ENCODE measurements at places on chromosomes 6 and 20.

- no peak for DNase-seq
These were observed 222.5 kb upstream of the SPTLC3 start for GRCh38 chr20:12786276-12786675.

- no peak for DNase-seq
These were observed 282.0 kb downstream of the BTBD3 start for GRCh38 chr20:12199703-12200102.

DNA sequence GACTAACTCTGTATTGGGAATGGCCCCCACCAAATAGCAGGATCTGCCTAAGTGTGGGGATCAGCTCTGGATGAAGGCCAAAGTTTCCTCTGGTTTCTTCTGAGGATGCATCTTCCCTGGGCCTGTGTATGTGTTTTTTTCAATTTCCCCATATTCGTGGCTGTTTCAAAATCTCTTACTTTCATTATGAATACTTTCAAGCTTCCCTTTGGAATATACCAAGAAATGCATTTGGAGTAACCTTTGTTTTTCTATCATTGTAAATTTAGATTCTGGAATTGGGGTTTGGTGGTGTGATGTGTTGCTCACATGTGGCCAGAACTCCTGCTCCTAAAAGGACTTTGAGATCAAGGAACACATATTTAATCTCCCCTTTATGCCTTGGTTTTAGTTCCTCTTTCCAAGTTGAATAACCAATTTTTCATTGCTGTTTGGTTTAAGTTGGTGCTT is 8.4 kb downstream of the ENTPD6 start:
- no peak for DNase-seq

DNA sequence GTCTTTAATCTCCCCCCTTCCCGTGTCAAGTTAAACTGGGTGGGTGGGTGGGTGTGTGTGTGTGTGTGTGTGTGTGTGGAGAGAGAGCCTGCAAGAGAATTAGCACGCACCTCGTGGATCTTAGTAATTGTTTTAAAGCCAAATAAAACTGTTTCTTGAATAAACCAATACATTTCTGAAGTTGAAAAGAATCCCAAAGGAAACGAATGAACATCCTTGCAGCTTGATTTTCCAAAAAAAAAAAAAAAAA is 381 bp upstream of the BICRAL start:
- DNase-seq, result no peak

GRCh38 chr6:159655409-159655988 is 37.5 kb downstream of the SOD2 start:
- DNase-seq, result no peak

DNA sequence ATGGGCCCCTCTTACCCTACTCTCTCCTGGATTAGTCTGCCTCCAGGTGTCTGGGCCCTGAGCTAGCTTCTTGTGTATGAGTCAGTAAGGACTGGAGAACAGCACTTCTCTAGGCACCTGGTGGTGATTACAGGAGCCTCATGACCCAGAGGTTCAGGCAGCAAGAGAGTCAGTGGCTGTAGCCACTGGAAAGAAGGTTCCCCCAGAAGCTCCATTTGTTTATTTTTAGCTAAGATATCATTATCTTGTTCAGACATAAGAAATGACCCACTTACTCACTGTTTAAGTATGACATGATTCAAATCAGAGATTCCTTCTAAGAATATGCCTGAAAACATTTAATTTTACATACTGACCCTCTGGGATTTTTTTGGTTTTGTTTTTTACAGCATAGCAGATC is 23.6 kb upstream of the SLC4A11 start:
- no peak for DNase-seq

- DNase-seq, result no peak
These were observed 73.9 kb downstream of the MDN1 start for GRCh38 chr6:89745716-89746115.

- DNase-seq, result no peak
These were observed 533 bp downstream of the ZFAND3 start for GRCh38 chr6:37819802-37820717.

- DNase-seq, result no peak
These were observed 104.5 kb downstream of the IBTK start for GRCh38 chr6:82143041-82143481.

DNA sequence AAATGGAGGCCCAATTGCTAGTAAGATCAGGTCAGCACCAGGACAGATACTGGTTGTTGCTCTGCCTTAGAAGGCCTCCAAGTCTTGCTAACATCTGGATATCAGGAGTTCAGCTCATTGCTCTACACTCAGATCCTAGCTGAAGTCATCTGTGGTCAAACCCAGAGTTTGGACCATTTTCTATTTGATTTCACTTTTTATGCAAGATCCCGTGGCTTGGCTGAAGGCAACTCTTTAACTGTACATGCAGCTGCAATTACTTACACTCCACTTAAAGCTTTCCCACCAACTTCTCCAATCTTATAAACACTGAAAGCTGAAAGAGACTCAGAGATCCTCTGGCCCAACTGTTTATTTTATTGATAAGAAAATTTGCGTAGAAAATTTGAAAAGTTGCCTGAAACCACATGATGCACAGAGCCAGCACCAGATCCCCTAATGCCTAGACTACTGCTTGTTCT is 2.7 kb downstream of the SLC17A2 start:
- DNase-seq, result no peak

- peak; percentile 36 for DNase-seq
These were observed 138.3 kb upstream of the CDYL start for GRCh38 chr6:4637691-4638433.

GRCh38 chr6:122365775-122366403 is 33.6 kb upstream of the HSF2 start:
- no peak for DNase-seq

GRCh38 chr6:105179244-105180065 is at the start of gene POPDC3:
Gene POPDC3 (minus strand): TSS chr6:105180014. CDS start chr6:105161909, 18,105 bp downstream.
- no peak for DNase-seq

DNA sequence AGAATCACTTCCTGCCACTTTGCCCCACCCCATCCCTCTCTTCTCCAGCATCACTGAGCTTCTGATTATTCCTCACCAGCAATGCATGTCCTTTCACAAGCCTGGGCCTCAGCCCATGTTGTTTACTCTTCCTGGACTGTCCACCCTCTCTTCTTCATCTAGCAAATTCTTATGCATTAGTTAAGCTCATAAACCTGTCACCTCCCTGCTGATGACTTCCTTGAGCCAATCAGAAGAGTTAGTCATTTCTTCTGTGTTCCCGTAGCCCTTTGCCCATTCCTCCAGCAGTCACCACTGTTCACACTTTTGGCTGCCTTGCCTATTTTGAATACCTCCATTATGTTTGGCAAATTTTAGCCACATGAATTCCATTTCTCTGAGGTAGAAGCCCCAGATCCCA is 4.1 kb upstream of the CRYBG1 start:
- no peak for DNase-seq

DNA sequence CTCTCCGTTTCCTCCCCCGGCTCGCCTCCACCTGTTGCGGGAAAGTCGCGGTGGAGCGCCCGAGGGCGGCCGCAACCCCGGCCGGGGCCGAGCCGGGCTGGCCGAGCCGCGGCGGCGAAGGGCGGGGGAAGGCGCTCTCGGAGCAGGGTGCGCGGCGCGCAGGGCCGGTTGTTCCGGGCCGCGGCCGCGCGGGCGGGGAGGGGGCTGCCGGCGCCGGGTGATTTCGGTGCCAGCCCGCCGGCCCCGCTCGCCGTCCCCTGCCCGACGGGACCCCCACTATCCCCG is 235 bp downstream of the MAP7 start:
- no peak for DNase-seq

DNA sequence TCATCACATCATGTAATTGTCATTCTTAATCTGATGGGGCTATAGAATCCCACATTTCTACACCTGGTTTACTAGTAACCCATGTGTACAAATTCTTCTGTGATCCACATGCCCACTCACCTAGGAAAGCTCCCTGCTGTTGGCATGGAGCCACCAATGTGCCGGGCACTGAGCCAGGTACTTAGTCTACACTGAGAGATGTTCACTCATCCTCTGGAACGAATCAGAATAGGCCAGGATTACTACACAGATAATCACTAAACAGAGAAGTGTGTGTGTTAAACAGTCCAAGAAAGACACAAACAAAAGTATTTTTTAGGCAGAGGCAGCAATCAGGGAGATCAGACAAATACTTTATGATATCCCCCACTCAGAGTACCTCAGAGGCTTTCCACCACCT is 193.2 kb upstream of the VGLL2 start:
- no peak for DNase-seq

DNA sequence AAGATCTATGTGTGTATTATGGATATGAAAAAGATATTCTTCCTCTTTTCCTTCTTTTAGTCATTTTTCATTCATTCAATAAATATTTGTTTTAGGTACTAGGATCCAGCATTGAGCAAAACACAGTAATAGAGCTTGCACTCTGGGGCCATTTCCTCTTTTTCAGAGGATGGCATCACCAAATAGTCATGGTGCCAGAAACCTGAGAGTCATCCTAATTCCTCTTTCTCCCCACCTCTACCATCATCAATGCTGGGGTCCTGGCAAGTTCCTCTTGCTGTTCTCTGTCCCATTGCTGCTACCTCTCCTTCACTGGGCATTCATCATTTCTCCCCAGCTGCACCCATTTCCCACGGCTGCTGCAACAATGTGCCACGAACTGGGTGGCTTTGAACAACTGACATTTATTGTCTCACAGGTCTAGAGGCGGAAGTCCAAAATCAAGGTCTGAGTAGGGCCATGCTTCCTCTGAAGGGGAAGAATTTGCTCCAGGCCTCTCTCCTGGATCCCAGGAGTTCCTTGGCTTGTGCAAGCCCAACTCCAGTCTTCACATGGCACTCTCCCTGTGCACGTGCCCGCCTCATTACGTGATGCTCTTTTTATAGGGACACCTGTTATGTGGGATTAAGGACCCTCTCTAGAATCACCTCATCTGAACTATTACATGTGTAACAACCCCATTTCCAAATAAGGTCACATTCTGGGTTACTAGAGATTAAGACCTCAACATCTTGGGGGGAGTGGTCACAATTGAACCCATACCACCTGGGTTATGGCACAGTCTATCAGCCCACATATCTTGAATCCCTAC is 9.5 kb upstream of the IGF2R start:
- DNase-seq, result no peak
